ENCODE measurements at places on chromosomes 1 and 21. TPM values are rescaled to one million over a fixed set of nuclear protein-coding genes. Genes with fewer than 3 reads are reported as not detected.

Gene AZIN2
- 0.82 TPM for total RNA-seq

Gene SYF2
- total RNA-seq = 51.1 TPM

Gene NDC1
- total RNA-seq = 10.6 TPM

Gene GCSAML
- not detected for total RNA-seq

All from activated B cell treated with CpG ODN at 0.5 μM for 24 hours (primary cell).